Activated CD4-positive, alpha-beta T cell treated with anti-CD3 and anti-CD28 coated beads, Interleukin-2, amount 50 U/mL, for 4 hours (primary cell): ENCODE measurements at places on chromosomes 11 and 22.

- DNase-seq, result no peak
Measured at GRCh38 chr11:44957776-44958564, 7.3 kb upstream of the TP53I11 start.

GRCh38 chr22:46918197-46918596 is 155.7 kb downstream of the TBC1D22A start:
- DNase-seq, result no peak

GRCh38 chr11:122365610-122366360 is 249.8 kb upstream of the BLID start:
- DNase-seq, result no peak

GRCh38 chr11:92257536-92257935 is 32.9 kb downstream of the FAT3 start:
- no peak for DNase-seq
